ENCODE measurements at places on chromosomes 1 and 21.
A peak's percentile ranks its signal among the peaks of the same experiment; 100 is the strongest.

- no peak for DNase-seq
Measured at GRCh38 chr1:78044796-78045562, 787 bp upstream of the GIPC2 start.

DNA sequence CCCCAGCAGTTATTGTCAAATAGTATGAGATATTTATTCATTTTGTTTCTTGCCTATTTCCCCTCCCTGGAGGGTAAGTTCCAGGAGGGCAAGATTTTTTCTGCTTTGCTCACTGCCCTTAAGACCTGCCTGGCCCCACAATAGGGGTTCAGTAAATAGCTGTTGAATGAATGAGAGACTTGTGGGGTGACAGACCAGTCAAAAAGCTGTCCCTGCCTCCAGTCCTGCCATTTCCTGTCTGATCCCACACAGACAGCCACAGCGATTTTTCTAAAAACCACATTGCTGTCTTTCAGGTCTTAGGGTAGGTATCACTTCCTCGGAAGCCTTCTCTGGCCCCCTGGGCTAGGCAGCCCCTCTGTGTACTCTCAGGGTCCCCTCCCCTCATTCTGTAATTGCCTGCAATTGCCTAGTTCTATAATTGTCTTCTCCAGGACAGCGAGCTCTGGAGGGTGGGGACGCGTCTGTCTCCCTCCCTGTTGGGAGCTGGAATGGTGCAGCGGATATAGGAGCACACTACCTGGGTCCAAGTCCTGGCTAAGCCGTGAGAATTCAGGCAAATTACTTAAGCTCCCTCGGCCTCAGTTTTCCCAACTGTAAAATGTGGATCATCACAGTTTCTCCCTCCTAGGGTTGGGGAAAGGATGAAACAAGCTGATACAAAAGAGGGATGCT is 1.8 kb upstream of the EXTL1 start:
- DNase-seq, result no peak

DNA sequence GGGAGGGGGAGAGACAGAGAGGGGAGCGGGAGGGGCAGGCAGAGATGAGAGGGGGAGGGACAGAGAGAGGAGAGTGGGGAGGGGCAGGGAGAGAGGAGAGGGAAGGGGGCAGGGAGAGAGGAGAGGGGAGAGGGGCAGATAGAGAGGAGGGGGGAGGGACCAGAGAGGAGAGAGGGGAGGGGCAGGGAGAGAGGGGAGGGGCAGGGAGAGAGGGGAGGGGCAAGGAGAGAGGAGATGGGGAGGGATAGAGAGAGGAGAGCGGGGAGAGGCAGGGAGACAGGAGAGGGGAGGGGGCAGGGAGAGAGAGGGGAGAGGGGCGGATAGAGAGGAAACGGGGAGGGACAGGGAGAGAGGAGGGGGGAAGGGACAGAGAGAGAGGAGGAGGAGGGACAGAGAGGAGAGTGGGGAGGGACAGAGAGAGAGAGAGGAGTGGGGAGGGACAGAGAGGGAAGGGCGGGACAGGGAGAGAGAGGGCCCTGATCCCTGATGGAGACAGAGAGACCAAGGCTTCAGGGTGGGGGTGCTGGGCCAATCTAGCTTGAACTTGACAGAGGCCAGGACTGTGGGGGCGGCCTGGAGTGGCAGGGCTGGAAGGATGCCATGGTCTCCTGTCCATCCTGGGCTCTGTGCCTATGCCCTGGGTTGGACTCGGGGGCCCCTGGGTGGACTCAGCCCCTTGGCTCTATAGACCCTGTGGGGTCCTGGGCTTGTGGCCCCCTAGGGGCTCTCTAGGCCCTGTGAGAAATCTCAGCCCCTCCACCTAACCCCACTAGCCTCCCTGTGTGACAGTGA is 43.6 kb downstream of the DMRTB1 start:
- DNase-seq, result peak; percentile 31

GRCh38 chr21:39666026-39666425 is 53.3 kb downstream of the B3GALT5 start:
- no peak for DNase-seq

GRCh38 chr21:17491716-17492414 is 21.0 kb upstream of the CXADR start:
- peak; percentile 73 for DNase-seq

- peak; percentile 44 for DNase-seq
Measured at GRCh38 chr1:57424231-57425027, 569 bp upstream of the DAB1 start.
